ENCODE measurements at places on chromosomes 2 and 18.

GRCh38 chr18:62420513-62421209, 95.6 kb downstream of the TNFRSF11A start:
- peak; percentile 78 for DNase-seq

- DNase-seq: no peak
Observed at GRCh38 chr2:17133052-17133671, 385.1 kb downstream of the RAD51AP2 start.

DNA sequence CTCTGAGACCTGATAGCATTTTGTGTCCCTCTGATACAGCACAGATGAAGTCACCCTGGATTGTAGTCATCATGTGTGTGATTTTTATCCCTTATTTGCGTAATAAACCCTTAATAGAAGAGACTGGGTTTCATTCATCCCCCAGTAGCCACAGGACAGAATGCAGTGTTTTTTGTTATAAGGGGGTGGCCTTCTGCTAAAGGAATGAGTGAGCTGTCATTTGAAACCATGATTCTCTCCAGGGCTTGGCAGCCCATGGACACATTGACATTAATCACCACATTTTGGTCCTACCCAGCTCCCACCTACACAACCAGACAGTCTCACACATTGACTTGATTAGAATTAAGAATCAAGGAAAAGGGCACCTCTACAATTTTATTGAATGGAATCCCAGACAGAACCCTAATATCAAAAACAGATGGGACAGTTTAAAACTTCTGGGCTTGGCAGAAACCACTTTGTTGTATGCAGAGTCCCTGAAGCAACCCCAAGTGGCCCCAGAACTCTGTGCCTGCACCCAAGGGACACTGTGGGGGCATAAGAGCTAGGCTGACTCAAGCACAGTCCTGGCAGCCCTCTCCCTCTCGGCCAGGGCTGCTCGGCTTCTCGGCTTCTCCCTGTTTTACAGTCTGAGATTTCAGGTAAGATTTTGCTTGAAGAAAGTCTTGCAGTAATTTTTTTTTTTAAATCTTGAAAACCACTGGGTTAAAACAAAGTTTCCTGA, 254.0 kb upstream of the SLC14A2 start:
- DNase-seq: no peak

DNA sequence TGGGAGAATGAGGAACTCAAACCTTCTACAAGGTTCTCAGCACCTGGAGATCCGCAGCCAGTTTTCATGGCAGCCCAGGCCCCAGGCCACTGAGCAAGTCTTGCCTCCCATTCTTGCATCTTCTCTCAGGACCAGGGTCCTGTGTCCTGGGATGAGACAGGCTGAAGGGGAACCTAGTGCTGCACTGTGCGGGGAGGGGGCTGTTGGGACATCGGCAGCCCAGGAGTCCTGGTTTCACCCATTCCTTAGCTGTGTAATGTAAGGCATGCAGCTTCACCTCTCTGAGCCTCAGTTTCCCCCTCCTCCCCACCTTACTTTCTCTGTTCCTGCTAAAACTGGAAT, 43.9 kb downstream of the TNS1 start:
- DNase-seq: no peak
